ENCODE measurements at places on chromosomes 11 and 22. TPM values are rescaled to one million over a fixed set of nuclear protein-coding genes. Genes with fewer than 3 reads are reported as not detected.

Gene KCNQ1OT1
- 1.2 TPM for total RNA-seq

- no peaks in the 10 kb centered on the region for H3K36me3 ChIP-seq
- no peak for DNase-seq
- no peaks in the 10 kb centered on the region for H3K4me1 ChIP-seq
- no peak overlapping the region for H3K4me3 ChIP-seq
- H3K27me3 ChIP-seq: no peaks in the 10 kb centered on the region
These were observed 8.4 kb upstream of the SYT13 start for GRCh38 chr11:45294499-45294898.

Gene MEI1
- total RNA-seq: 0.36 TPM

DNA sequence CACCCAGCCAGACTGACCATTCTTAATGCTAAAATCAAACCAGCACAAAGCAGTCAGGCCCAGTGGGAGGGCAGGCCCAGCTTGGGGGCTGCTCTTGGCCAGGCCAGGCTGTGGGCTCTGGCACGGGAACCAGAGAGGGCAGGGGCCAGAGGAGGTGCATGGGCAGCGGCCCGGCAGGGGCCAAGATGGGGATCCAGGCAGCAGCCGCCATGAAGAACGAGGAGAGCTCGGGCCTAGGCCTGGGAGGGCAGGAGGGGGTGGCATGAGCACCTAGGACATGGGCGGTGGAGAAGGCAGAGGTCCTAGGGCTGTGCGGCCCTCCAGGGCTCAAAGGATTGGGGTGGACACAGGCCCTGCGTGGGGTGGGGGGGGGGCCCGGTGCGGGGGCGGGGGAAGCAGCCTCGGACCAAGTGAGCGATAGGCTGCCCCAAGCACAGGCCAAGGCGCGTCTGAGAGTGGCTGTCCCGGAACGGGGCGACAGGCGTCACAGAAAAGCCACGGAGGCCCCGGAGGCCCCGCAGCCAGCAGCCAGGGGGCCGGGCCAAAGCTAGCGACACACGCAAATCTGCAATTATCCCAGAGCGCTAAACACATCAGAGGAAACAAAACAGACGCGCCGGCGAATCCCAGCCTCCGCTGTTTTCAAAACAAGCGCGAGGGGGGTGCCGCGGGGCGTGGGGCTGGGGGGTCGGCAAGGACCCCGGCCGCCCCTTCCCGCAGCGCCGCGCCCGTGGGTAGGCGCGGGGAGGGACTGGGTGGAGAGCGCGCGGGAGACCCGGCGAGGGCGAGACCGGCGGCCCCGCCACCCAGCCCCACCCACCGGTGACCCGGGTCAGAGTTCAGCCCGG, 8.3 kb downstream of the PLXNB2 start:
- H3K27ac ChIP-seq: no peak overlapping the region
- H3K4me3 ChIP-seq: peak overlapping the region; percentile 68
- no peaks in the 10 kb centered on the region for H3K27me3 ChIP-seq
- H3K36me3 ChIP-seq: no peaks in the 10 kb centered on the region

DNA sequence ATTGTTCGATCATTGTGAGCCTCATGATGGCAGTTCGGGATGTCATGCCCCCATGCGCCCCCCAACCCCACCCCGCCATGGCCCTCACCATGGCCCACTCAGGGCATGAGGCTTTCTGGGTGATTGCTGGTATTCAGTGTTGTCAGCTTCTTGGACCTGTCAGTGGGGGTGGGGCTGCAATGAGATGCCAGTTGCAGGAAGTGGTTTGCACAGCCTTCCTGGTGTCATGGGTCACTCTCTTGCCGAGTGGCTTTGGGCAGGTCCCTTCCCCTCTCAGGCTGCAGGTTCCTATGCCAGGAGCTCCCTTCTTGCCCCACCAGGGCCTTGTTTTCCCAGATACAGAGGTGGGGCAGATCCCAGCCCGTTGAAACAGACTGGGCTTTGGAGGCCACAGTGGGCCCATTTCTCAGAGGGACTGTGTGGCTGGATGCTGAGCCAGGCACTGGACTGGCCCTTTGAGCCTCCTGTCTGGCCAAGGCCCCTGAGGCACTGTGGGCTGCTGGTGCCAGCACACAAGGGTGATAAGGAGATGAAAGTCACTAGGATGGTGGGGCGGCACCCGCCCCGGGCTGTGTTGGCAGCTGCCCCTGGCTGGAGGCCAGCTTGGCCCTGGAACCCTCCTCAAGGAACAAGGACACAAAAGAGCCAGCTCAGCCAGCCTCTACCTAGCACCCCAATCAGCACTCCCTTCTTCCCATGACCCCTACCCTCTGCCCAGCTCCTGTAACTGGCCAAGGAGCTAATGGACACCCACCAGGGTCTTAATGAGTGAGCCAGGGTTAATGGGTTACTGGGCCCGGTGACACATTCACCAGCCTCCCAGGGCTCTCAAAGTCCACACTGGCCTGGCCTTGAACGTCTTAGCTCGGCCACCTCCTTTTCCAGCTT, 1.5 kb upstream of the GGT1 start:
- H3K27ac ChIP-seq: no peak overlapping the region
- H3K4me3 ChIP-seq: no peak overlapping the region
- H3K36me3 ChIP-seq: no peaks in the 10 kb centered on the region
- H3K4me1 ChIP-seq: peaks cover 16% of the 10 kb centered on the region
- DNase-seq: peak; percentile 46

DNA sequence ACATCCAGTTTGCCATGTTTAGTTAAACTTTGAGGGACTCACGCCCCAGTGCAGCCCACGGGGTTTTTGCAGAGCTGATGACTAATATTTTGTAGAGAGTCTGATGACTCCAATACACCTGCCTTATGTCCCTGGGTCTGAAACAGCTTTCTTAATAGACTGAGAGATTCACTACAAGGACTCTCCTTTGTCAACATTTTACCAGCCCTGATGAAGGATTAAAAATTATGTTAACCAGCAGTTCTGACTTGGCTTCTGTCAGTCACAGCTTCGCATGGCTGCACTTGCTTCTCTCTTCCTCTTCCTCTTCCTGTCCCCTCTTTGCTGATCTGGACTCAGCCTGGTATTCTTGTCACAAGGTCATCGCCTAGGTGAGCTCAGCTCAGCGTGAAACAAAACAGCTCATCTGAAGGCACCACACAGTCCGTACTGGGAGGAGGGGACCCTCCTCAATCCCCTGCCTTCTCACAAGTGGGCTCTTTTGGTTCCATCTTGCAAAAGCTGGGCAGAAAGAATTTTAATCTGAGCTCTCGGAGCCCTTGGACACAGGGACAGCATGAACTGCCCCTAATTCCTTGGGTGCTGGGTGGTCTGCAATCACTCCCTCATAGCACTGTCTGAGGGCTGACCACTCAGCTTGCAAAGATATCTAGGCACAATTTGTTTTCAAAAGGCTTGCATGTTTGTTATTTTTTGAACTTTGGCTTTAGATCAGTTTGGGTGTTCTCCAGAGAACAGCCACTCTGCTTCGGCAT, 38.1 kb upstream of the POU2AF1 start:
- H3K27ac ChIP-seq: no peak overlapping the region
- DNase-seq: no peak
- H3K4me3 ChIP-seq: no peak overlapping the region
- no peaks in the 10 kb centered on the region for H3K27me3 ChIP-seq

DNA sequence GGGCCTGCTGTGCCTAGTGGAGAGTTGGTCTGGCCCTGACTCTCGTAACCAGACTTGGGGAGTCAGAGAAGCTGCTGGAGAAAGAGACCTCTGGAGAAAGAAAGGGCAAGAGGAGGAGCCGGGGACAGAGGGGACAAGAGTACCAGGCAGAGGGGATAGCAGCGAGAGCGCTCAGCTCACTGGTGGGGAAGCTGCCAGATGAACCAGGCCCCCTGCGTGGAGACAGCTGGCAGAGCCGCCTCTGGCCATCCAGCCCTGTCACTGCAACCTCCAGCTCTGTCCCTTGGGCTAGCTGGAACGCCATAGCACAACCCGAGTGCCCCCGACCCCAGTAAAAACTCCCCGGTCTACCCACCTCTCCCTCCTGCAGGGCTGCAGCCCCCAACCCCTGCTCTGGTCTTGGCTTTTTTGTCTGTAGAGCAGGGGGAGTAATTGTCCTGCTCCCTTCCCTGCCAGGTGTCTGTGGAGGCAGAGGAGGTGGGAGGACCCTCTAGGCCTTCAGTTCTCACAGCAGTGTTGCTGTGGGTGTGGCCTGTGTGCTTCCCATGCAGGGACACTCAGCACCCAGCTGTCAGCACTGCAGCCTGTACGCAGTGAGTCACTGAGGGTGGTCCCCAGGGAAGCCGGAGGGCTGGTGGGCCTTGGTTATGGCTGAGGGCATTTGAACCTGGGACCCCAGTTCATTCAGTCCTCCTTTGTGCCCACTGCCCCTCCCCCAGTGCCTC, 4.8 kb upstream of the SUN2 start:
- H3K27me3 ChIP-seq: peaks cover 4% of the 10 kb centered on the region
- DNase-seq: no peak
- no peaks in the 10 kb centered on the region for H3K36me3 ChIP-seq
- H3K27ac ChIP-seq: no peak overlapping the region
- H3K4me3 ChIP-seq: no peak overlapping the region

Gene OOSP2
- not detected for total RNA-seq

Gene HTR3B
- not detected for total RNA-seq

GRCh38 chr22:33756508-33756949, 163.7 kb downstream of the LARGE1 start:
- H3K4me3 ChIP-seq: no peak overlapping the region

GRCh38 chr11:124889191-124890091, 8.2 kb downstream of the ROBO4 start:
- no peaks in the 10 kb centered on the region for H3K4me1 ChIP-seq
- no peaks in the 10 kb centered on the region for H3K36me3 ChIP-seq
- no peaks in the 10 kb centered on the region for H3K27me3 ChIP-seq

Gene TNNT3
- not detected for total RNA-seq

DNA sequence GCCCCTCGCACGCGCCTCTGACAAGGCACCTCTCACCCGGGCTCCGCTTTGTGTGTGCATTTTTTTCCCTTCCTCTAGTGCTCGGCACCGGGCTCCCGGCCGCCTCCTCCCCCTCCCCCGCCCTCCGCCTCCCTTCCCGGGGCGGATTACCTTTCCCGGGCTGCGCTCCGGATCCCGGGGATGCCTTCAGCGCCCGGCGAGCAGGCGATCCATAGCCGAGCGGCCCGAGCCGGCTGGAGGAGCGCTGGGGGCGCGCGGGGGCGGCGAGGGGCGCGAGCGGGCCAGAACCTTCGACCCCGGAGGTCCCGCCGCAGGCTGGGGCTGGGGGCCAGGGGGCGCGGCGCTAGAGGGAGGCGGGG, 282 bp downstream of the MPPED2 start:
- no peak overlapping the region for H3K27ac ChIP-seq
- H3K27me3 ChIP-seq: peaks cover 29% of the 10 kb centered on the region
- H3K4me3 ChIP-seq: peak overlapping the region; percentile 88
- H3K4me1 ChIP-seq: no peaks in the 10 kb centered on the region
- no peak for DNase-seq
- H3K36me3 ChIP-seq: no peaks in the 10 kb centered on the region

DNA sequence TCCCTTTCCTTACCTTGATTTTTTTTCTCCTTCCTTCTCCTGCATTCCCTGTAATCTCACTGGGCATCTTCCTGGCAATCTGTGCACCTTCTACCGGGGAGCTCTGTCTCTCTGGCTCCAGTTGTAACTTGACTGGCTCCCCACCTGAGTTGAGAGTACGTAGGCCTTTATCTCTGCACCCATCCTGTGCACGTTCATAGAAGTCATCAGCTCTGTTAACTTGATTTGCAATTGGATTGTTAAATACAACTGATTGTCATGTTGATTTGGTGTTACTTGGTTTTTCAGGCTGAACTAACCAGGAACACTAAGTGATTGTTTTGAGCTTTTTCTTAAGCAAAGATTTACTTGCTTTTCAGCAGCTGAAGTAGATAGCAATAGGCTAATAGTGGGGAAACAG, 11.8 kb downstream of the SWAP70 start:
- no peak for DNase-seq
- H3K4me3 ChIP-seq: peak overlapping the region; percentile 31
- no peaks in the 10 kb centered on the region for H3K27me3 ChIP-seq
- H3K27ac ChIP-seq: no peak overlapping the region
- peaks cover 9% of the 10 kb centered on the region for H3K4me1 ChIP-seq

DNA sequence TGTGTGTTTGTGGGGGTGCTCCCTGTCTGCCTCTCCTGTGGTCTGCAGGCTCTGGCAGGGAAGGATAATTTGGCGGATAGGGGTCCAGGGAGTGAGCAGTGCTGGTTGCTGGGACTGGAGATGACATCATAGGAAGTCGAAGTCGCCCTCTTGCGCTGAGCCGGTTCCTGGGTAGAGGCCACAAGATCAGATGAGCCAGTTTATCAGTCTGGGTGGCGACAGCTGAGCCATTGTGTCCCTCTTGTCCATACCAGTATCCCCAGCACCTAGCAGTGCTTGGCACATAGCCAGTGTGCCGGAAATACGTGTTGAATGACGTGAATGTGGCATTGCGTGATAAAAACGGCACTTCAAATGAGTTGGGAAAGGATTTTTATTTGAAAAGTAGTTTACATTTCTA, 9.8 kb downstream of the APOL5 start:
- no peak overlapping the region for H3K27ac ChIP-seq
- H3K27me3 ChIP-seq: no peaks in the 10 kb centered on the region
- H3K4me3 ChIP-seq: no peak overlapping the region
- no peak for DNase-seq

Gene DGCR6
- total RNA-seq: 0.82 TPM

- no peaks in the 10 kb centered on the region for H3K36me3 ChIP-seq
- H3K4me3 ChIP-seq: no peak overlapping the region
- H3K27me3 ChIP-seq: no peaks in the 10 kb centered on the region
- no peak for DNase-seq
- H3K4me1 ChIP-seq: no peaks in the 10 kb centered on the region
- no peak overlapping the region for H3K27ac ChIP-seq
These were observed 941.3 kb downstream of the NTM start for GRCh38 chr11:132311703-132312102.

Gene BAIAP2L2
- 7.2 TPM for total RNA-seq

Gene BACE1
- 7.7 TPM for total RNA-seq

- H3K27ac ChIP-seq: no peak overlapping the region
- H3K4me1 ChIP-seq: no peaks in the 10 kb centered on the region
- no peak overlapping the region for H3K4me3 ChIP-seq
- no peak for DNase-seq
These were observed 85.6 kb downstream of the KIRREL3 start for GRCh38 chr11:126914941-126915340.

GRCh38 chr11:104968856-104969776, 742 bp upstream of the CASP4 start:
- no peaks in the 10 kb centered on the region for H3K36me3 ChIP-seq
- DNase-seq: peak; percentile 21
- no peaks in the 10 kb centered on the region for H3K27me3 ChIP-seq
- peaks cover 3% of the 10 kb centered on the region for H3K4me1 ChIP-seq

- H3K27ac ChIP-seq: no peak overlapping the region
- H3K36me3 ChIP-seq: no peaks in the 10 kb centered on the region
- H3K4me1 ChIP-seq: peaks cover 29% of the 10 kb centered on the region
These were observed 953 bp upstream of the LRP5 start for GRCh38 chr11:68311160-68312116.

All from H1 (cell line).